ENCODE measurements at places on chromosomes 16 and 17. TPM values are rescaled to one million over a fixed set of nuclear protein-coding genes. Genes with fewer than 3 reads are reported as not detected.

The GCGR gene
- total RNA-seq = not detected

DNA sequence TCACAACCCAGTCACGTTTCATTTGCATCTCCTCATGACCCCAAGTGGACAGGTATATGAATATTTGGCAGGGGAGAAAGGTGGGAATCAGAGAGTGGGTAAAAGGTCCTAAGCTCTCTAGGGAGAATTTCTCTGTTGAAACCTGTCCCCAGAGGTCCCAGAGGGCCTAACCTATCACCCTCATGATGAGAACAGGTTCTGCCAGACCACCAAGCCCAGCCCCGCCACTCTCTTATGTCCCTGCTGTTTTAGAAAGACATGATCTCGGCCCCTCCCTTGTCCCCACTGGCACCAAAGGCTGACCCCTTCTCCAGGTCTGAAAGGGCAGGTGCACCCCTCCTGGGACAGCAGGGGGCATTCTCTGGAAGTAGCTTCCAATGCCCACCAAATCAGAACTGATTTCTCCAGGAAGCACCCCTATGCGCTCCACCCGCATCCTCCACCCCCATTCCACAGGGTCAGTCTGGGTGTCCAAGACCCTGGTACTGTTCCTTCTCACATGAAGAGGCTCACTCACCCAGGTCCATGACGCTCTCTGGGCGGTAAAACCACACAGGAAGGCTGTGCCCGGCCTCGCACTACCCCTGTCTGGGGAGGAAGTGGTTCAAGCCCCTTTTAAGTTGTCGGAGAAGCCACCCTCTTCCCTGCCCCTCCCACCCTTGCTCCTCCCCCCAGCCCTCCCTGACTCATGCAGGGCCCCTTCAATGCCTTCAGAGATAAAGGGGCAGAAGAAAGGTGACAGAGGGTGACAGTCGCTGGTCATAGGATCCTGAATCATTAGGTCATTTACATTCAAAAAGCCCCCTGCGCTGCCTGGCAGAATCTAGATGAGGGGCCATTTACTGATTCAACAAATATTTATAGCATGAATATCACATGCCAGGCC is at the start of gene CCR7:
CCR7 (minus strand) TSS at position 590 of the 886 bp plus-strand sequence; CDS start at position 527, 63 bp downstream.
- DNase-seq = no peak

The TPSG1 gene
- total RNA-seq = not detected

GRCh38 chr17:39915559-39915958 is 2.9 kb downstream of the GSDMB start:
- no peak for DNase-seq

- no peak for DNase-seq
Observed at GRCh38 chr17:4854111-4854681, 21.1 kb downstream of the MINK1 start.

The NME1 gene
- 137 TPM for total RNA-seq

The CTRB1 gene
- not detected for total RNA-seq

The C17orf107 gene
- total RNA-seq = 2.7 TPM

- DNase-seq = no peak
Observed at GRCh38 chr17:40615068-40615840, 32.4 kb downstream of the SMARCE1 start.

The ITGAX gene
- total RNA-seq = 2.7 TPM

The HAGH gene
- 56.5 TPM for total RNA-seq

GRCh38 chr16:55489119-55489955 is 10.3 kb downstream of the MMP2 start:
- DNase-seq = no peak

The SLC5A11 gene
- 1.1 TPM for total RNA-seq

DNA sequence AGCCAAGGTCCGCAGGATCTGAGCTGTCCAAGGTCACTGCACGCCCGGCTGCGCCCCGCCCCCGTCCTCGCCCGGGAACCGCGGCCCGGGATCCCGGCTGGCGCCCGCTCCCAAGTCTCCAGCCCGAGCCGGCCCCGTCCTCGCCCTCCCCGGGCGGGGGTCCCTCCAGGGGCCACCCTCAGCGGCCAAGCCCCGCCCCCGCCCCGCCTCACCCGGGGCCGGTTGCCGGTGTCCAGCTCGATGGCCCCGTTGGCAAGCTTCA is 216 bp downstream of the VPS9D1 start:
- DNase-seq = no peak

GRCh38 chr16:83113317-83113716 is 486.5 kb downstream of the CDH13 start:
- DNase-seq = no peak

DNA sequence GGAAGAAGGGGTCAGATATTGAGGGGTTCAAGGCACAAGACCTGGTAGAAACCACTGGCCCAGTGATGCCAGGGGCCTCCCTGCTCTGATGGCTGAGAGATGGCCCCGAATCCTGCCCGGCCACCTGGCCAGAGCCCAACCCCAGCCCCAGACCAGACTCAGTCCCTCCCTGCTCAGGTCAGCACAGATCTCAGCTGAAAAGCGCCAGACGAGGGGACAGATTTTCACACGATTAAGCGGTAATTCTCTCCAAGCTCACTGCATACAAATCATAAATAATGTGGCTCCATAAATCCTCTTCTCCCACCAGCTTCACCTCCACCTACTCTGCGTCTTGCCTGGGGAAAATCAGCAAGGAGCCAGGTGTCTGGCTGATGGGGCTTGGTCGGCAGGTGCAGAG is 57.1 kb downstream of the ENGASE start:
- no peak for DNase-seq

DNA sequence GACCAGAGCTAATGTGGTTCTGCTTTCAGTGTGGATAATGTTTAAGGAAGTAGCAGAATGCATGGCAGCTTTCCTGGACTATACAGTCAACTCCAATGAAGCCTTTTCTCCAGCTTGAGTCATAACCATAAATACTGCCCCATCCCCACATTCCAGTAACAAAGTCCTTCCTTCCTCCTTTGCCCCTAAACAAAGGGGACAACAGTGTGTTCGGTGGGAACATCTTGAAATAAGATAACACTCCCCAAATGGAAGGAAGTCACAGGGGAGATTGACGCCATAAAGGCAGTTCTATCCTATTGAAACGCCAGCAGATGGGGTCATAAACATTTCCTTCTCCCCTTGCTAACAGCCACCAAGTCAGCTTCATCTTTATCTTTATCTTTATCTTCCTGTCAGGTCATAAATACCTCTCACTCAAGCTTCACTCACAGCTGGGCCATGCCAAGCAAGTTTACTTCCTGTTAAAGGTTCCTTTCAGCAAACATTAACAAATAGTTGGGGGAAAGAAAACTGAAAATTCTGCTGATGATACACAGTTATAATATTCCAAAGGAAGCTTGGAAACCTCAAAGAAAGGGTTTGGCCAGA is 136.7 kb downstream of the SNX11 start:
- no peak for DNase-seq

DNA sequence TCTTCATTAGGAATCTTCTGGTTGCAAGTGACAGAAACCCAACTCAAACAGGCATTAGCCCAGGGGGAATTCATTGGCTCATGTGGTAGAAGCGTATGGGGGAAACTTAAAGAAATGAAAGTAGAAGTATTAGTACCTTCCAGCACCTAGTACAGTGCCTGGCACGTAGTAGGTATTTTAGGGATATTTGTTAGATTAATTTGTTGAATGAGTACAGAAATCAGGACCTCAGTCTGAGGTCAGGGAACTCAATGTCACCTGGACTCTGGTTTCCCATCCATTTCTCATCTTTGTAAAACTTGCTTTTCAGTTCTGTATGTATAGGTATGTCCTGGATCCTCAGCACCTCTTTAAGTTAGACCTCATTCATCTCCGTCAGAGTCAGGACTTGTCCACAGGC is 32.5 kb downstream of the TMC5 start:
- DNase-seq = no peak

DNA sequence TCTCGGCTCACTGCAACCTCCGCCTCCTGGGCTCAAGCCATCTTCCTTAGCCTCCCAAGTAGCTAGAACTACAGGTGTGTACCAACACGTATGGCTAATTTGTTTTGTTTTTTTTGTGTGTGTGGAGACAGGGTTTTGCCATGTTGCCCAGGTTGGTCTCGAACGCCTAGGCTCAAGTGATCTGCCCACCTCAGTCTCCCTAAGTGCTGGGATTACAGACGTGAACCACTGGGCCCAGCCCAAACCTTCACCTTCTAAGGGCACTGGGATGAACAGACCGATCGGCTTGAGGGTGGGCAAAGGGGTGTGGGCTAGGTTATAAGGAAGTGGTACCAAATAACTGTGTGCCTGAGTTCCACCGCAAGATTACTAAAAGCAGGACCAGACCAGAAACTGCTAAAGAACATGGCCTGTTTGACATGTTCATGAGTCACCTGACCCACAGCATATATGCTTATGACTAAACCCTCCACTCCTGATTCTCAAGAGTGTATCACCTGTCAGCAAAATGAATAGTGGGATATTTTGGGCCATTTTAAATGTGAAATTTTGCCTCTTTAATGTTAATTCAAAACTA is 8.1 kb downstream of the TMEM97 start:
- DNase-seq = no peak

GRCh38 chr16:65002265-65002664 is 119.6 kb downstream of the CDH11 start:
- DNase-seq = no peak

The FZD2 gene
- 1.3 TPM for total RNA-seq

DNA sequence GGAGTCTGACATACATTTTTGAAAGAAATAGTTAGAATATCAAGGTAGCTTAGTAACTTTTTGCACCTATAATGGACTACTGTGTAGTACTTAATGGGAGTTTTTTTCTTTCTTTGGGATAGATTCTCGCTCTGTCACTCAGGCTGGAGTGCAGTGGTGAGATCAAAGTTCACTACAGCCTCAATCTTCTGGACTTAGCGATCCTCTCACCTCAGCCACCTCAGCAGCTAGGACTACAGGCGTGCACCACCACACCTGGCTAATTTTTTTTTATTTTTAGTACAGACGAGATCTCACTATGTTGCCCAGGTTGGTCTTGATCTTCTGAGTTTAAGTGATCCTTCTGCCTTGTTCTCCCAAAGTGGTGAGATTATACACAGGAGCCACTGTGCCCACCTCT is 9.5 kb downstream of the TAOK1 start:
- no peak for DNase-seq

- DNase-seq = no peak
Observed at GRCh38 chr17:14471052-14471451, 170.2 kb downstream of the HS3ST3B1 start.
